ENCODE measurements at places on chromosomes 5 and 9.

GRCh38 chr5:32686799-32687498, 24.2 kb upstream of the NPR3 start:
- DNase-seq, result no peak

GRCh38 chr5:132756542-132756941, 9.3 kb downstream of the CCNI2 start:
- DNase-seq, result no peak

DNA sequence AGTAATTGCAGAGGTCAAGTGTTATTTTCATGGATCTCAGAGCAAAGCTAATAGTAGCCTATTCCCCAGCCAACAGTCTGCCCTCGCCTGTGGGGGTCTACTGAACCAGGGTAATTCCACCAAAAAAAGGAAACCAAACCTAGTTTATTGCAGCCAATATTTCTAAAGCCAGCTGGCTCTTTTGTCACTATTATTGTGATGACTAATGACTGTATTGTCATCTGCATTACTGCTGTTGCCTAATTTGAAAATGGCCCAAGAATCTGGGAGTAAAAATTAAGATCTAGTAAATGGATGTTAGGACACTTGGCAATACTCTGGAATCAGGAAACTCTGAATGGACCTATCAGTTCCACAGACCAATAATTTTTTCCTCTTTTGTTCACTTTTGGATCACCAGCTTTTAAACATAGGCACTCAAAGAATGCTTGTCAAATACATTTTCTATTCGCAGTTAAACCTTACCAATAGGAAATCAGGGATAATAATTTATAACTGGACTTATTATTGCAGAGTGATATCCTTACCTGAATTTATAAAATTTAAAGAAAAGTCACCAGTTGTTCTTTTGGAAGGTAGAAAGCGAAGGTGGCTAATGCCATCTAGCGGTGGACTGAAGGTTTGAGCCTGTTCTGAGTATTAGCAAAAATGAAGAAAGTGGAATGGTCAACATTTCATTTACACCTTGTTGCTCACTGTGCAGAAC, 69.2 kb downstream of the SYK start:
- DNase-seq, result peak; percentile 10

GRCh38 chr5:91849069-91849468, 466.0 kb upstream of the ARRDC3 start:
- no peak for DNase-seq

- DNase-seq, result no peak
Observed at GRCh38 chr9:110626101-110626829, 42.3 kb upstream of the MUSK start.

GRCh38 chr5:40559306-40559705, 120.4 kb upstream of the PTGER4 start:
- no peak for DNase-seq

GRCh38 chr9:22454016-22454415, 7.4 kb downstream of the DMRTA1 start:
- DNase-seq, result peak; percentile 41

DNA sequence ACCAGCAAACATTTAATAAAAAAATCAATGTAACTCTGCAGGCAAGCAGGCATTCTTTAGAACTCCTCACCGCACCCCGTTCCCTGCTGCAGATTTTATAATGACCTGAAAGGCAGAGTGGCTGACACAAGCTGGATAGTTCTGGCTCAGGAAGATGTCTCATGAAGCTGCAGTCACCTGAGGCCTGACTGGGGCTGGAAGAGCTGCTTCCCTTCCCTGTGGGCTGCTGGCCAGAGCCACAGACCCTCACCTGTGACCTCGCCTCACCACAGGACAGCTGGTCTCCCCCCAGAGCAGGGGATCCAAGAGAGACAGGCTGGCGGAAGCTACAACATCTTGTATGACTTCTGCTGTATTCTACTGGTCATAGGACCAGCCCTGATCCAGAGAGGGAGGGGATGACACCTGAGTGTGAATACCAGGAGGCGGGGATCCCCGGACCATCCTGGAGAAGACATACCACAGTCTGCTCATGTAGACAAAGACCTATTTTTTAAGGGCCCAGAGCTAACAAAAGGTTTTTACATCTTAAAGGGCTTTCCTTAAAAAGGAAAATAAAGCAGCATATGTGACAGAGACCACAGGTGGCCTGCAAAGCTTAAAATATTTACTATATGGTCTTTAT, 43.9 kb downstream of the RAPGEF1 start:
- no peak for DNase-seq

GRCh38 chr9:76425677-76426453, 31.6 kb upstream of the RFK start:
- no peak for DNase-seq

DNA sequence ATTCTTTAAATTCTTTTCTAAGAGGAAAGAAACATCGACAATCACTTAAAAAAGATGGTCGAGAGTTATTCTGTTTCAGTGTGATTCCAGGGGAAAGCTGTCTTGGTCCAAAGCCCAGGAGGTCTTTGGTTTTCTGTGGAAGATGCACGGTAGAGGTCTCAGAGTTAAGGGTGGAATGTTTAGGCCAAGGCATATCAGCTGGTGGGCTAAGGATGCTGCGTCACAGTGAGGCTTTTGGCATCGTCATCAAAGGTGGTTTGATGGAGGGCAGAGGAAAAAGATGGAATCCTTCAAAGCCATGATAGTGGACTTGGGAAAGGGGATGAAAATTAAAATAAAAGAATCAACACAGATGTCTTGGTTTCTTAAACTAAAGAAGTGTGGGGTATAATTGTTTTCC, 137.3 kb upstream of the ANKH start:
- DNase-seq, result no peak

DNA sequence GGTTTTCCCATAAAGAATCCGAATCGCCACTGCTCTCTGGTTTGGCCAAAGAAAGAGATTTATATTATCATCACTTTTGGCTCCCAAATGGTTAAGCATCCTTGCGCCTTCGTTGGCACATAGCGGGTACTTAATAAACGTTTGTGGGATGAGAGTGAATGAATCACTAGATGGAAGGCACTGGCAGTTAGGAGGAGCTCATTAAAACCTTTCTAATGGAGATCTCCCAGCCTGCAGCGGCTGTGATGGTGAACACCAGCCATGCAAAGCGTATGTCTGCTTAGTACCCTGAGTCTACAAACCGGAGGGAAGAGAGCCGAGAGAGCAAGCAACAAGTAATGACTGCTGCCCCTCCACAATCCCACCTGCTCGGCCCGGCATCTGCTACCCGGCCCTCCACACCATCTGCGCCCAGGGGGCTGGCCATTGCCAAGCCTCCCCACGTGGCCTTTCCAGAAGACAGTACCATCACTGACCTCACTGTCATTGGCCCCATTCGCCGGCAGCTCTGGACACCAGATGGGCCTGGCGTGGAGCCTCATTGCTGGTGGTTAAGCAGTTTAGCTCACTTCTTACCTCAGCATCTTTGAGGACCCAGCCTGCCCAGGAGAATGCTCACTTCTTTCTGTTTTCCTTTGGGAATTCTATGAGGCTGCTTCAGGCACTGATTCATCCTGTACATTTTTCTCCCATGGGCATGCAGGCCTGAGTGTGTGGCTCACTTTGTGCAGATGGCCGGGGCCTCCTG, 39.3 kb upstream of the ANKRD33B start:
- no peak for DNase-seq

DNA sequence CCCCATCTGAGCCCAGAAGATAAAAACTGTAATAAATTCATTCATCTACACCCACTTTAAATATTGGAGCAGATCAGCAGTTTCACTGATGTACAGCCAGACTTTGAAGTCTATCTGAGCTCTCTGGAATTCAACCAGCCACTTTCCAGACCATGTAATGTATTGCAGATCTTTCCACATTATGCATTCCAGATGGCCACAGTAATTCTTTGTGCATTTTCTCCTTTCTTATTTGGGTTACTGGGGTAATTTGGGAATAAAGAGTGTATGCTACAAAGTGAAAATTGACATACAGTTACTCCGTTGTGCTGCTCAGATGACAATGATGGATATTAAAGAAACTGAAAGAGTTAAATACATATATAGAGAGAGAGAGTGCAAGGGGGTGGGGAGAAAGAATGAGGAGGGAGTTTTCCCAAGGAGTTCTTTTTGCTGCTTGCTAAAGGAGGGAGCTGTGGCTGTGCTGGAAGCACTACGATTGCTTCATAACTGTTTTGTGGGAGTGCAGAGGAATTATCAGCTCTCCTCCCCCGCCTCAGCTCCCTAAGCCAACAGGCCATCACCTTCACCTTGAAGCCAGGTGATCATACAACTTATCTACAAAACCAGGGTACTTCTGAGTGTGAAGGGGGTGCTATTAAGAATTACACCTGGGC, 152.8 kb downstream of the GAS1 start:
- no peak for DNase-seq

DNA sequence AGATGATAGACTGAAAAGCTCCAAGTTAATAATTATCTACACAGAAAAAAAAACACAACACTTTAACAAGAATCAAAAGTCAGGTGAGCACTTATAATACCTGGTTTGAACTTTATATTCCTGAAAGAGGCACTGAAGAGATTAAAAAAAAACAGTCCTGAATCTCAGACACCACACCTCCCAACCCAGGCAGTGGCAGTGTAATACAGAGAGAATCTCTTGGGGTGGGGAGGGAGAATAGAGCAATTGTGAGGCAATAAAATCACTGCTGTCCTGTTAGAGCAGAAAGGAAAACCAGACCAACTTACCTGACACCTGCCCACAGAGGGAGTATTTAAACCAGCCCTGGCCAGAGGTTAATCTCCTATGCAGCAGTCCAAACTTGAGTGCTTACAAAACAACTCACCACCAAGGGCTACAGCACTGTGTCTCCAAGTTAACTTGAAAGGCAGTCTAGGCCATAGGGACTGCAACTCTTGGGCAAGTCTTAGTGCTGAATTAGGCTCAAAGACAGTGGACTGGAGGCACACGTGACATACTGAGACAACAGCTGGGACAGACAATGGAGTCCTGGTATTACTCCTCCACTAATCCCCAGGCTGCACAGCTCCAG, 54.2 kb downstream of the SLCO4C1 start:
- no peak for DNase-seq

- DNase-seq, result no peak
Observed at GRCh38 chr5:74285675-74286280, 354.8 kb downstream of the ENC1 start.

GRCh38 chr5:171823269-171823668, 37.7 kb downstream of the SMIM23 start:
- no peak for DNase-seq

- DNase-seq, result no peak
Observed at GRCh38 chr5:56941981-56942380, 9.9 kb downstream of the MIER3 start.

GRCh38 chr5:116572350-116573278, 2.0 kb downstream of the SEMA6A start:
- peak; percentile 35 for DNase-seq

DNA sequence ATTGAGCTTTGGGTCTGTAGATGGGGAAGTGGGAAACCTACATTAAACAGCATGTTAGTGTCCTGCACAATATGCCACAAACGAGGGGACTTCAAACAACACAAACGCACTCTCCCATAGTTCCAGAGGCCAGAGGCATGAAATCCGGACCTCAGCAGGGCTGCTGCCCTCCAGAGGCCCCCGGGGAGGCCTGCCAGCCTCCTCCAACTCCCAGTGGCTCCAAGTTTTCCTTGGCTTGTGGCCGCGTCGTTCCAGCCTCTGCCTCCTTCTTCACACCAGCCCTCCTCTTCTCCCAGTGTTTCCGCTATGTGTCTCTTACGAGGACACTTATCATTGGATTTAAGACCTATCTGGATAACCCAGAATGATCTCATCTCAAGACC, 13.3 kb upstream of the COL5A1 start:
- no peak for DNase-seq

DNA sequence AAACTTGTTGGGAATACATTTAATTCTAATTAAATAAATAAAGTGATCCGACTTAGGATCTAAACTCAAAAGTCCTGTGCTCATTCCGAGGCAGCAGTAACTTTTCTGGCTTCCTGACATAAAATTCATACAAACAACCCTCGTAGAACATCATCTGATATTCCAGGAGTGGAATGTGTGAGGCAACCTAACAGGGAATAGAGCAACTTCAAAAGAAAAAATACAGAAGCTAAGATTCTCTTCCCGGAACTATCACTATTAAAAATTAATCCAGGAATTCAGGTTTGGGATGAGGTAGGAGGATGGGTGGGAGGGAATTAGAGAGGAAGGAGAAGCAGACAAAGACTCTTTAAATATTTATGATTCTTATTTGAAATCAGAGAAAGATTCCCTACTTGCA, 32.9 kb upstream of the TRIO start:
- no peak for DNase-seq

DNA sequence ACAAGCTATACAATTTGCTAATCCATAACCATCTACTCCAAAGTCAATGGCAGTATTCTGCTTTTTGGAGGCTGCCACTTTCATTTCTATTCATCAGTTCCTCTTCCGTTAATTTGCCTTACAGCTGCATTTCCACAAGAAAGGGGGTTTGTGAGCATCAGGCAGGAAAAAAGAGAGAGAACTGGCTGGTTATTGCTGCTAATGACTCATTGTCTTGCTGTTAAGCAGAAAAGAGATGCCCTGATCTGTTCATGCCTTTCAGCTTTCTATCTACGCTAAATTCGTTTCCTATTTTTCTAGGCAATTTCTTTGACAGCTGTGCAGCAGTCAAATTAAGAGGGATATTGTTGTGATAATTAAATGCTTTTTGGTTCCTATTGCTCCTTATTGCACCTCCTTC, 65.9 kb upstream of the GNAQ start:
- DNase-seq, result no peak

DNA sequence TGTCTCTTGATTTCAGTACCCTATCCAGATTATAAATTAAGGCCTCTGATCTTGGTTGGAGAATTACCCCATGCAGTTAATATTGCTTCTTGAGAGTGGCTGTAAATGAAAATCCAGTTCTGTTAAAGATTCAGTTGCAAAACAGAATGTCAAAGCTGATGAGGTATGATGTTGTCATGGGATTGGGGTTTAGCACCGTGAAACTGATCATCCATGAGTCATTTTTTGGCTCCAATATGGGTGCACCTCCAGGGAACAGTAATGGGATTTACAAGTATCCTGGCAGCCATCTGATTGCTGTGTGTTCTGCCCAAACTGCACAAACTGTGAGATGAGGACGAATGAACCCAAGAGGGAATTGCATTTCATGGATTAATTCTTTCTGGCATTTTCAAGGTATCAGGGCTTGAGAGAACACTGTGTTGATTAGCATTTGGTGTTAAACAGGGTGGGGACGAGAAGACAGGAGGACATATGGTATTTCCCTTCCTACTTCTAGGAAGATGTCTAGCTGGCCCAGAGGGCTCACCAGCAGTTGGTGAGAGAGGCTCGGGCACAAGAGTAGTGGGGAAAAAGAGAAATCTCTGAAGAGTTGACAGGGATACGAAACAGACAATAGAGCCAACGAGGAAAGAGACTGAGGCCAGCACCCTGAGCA, 214.7 kb downstream of the GAS1 start:
- DNase-seq, result peak; percentile 61

- no peak for DNase-seq
Observed at GRCh38 chr9:124394167-124394566, 21.1 kb downstream of the PSMB7 start.
